ENCODE measurements at places on chromosomes 4 and X.

DNA sequence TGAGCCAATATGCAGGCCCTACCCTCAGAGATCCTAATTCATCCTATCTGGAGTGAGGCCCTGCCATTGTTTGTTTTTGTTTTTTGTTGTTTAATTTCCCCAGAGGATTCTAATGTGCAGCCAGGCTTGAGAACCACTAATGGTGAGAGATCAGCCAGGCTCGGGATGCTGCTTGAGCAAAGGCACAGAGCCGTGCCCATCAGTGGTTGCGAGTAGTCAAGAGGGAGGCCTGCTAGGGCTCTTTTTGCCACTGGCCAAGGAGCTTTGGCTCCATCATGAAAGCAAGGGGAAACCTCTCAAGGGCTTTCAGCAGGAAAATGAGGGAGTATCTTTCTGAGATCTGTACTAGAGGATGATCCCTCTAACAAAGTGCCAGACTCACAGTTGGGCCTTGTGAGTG, 2.7 kb downstream of the TCEANC start:
- no peak for DNase-seq

DNA sequence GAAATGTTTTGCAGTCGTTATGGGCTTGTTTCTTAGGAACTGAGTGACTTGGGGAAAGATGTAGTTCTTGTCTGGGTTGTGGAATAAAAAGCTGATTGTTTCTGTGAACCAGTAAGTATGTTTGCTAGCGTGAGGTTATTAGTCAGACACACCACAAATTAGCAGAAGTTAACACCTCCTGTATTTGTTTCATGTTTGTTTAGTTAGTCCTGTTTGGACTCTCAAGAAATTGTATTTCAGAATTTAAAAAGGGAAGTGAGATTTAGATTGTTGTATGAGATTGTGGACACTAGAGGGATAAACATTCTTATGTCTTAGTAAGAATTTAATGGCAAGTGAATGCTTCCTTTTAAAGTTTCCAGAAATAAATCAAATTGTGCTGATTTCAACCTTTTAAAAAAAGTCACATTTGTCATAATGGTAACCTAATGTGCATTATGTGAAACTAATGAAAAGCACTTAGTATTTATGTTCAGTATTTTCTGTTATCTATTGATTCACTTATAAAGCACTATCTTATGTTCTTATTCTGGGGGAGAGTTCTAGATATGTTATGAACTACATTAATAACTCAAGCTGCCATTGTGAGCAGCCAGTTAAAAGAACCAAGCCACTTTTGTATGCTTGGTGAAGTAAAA, 25.6 kb downstream of the ATP10D start:
- DNase-seq = no peak

DNA sequence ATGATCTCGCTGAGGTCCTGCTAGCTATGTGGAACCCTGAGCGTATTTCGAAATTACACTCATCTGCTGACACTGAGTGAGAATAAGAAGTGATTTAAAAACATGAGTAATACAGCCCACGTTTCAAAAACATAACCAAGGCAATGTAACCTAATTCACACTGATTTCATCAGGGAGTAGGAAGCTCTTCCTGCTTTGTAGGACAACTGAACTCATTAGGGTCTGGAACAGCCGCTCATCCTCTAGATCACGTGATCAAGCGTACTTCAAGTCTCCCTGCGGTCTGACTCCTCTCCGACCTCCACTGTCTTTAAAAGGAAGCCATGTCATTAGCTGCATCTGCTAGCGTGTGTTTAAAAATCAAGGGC, 138.0 kb downstream of the NSUN7 start:
- DNase-seq = no peak

DNA sequence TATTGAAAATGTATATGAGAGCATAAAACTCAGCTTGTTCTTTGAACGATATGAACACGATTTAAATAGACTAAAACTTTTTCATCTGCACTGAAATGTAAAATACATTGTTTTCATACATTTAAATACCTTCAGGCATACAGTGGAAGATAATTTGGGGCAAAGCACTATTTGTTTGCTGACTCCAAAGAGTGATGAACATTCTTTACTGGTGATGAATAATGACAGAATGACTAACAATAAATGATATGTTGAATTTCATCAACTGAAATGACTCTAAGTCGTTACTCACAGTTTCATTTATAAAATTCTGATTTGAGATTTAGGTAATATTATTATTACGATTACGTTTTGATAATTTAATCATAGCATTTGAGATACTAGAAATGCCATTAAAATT, 1160.1 kb downstream of the NLGN4X start:
- no peak for DNase-seq

- no peak for DNase-seq
Observed at GRCh38 chrX:49809891-49810632, 19.0 kb upstream of the PAGE4 start.

GRCh38 chr4:99395595-99396364, 39.4 kb downstream of the ADH7 start:
- no peak for DNase-seq

Data from HEK293T (cell line).